Stimulated activated CD8-positive, alpha-beta memory T cell treated with anti-CD3 and anti-CD28 coated beads, Interleukin-7, amount 100 ng/mL, for 1 hour (primary cell): ENCODE measurements at places on chromosomes 2 and 18.

DNA sequence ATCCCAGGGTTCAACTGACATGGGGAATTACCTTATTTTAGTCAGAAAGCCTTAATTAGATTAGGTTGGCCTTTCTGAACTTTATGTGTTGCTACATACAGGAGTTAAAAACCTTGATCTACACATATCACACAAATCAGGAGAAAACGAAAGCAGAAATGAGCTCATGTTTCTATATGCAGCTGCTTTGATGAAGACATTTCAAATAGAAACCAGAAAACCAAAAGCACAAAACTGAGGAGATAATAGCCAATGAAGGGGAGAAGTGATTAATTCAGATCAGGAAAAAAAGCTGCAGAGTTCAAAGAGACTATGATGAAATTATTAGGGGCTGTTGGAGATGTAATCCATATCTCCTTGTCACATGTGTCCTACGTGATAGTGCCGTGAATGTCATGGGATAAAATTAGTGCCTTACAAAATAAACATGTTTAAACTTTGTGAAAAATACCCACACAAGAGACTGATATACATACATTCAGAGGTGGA lies 255.0 kb downstream of the CAMKMT start:
- DNase-seq, result no peak

- DNase-seq, result no peak
Measured at GRCh38 chr2:150267651-150268415, 219.6 kb downstream of the RND3 start.

DNA sequence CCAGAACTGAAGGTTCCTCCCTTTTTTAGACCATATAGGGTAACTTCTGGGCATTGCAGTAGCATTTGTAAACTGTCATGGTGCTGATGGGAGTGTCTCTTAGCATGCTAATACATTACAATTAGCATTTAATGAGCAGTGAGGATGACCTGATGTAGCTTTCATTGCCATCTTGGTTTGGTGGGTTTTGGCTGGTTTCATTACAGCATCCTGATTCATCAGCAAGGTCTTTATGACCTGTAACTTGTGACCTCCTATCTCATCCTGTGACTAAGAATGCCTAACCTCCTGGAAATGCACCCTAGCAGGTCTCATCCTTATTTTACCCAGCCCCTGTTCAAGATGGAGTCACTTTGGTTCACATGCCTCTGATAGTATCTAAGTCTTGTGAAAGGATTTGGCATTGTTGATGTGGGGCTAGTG lies 159.0 kb downstream of the TMX3 start:
- no peak for DNase-seq

DNA sequence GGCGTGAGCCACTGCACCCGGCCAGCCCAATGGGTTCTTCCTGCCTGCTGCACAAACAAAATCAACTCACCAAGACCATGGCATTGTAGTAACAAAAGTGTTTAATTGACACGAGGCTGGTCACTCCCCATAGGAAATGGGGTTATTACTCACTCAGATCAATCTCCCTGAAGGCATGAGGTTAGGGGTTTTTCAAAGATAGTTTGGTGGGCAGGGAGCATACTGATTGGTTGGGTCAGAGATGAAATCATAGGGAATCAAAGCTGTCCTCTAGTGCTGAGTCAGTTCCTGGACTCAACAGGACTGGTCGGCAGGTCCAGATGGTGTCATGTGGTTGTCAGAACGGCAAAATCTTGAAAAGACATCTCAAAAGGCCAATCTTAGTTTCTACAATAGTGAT lies 122.1 kb downstream of the TMEM17 start:
- no peak for DNase-seq

DNA sequence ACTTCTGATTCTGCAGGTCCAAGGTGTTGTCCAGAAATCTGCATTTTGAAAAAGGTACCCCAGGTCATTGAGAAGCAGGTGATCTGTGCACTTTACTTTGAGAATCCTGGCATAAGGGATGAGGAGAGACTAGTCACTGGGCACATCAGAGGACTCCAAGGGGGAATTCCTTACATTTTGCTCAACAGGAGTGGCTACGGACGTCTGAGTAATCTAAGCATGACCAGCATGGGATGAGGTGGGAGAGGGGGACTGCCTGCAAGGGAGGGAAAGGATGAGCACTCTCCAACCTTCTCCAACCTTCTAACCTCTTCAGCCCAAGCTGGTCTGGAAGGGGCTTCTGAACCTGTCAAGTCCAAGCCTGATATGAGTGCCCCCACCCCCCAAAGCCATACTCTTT lies 55.5 kb downstream of the MARCHF4 start:
- DNase-seq, result no peak

- no peak for DNase-seq
Measured at GRCh38 chr2:144501627-144502026, 18.3 kb downstream of the ZEB2 start.

DNA sequence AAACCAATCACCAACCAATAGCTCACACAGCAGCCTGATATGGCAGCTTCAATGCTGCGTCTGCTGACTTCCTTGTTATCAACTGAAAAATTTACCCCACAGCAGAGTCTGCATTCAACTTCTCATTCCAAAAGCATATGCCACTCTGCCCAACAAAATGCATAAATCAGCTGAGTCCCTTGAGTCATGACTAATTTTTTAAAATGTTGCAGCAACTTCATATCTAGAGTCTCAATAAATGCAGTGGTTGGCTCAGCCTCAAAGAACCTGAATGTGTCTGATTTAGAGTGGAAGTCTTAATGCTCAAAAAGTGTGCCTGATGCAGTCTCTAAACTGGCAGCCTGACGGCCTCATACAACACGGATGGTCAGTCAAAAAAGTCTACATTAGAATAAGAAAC lies 46.5 kb downstream of the FARSB start:
- no peak for DNase-seq

GRCh38 chr2:2520401-2520811 lies 189.3 kb upstream of the MYT1L start:
- no peak for DNase-seq

DNA sequence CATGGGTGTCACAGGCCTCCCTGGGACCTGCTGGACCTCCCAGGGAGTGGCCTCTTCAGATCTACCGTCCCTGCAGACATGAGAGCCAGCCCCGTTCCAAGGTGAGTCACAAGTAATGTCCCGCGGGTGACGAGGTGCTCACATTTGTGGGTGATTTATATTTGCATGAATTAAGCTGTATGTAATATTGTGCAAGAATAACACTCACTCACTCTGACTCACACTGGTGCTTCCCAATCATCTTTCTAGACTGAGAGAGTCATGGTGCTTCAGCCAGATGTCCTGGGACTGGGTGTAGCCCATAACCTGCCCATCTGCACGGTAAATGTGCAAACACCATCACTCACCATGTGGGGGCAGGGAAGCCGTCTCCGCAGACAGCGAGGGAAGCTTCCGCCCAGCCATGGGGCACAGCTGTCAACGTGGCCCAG lies 347.5 kb upstream of the SALL3 start:
- no peak for DNase-seq

GRCh38 chr18:76005632-76006208 lies 489.3 kb downstream of the ZNF516 start:
- DNase-seq, result no peak

DNA sequence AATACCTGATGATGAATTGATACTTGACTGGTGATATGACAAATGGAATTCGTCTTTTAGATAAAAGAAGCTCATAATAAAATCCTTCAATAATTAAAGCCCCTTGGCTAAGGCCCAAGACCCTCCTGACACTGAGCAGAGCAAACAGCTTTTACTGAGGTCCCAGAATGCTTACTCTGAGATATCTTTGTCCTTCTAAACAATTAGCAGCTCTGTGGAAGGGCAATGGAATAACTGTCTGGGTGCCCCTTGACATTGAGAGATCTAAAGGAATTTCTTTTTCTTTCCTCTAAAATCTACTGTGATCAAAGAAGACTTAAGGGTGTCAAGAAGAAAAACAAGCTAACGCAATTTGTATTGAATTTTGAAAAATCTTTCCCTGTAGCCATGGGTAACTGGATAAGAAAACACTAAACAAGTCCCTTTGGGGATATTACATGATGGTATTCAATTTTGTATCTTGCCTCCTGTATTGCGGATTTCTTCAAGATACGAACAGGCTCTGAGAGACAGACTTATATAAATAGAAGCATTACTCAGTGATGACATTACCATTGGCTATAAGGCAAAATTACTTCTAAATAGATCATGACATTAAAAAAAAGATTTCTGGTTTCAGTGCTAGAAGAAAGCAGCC lies 128.8 kb downstream of the MREG start:
- DNase-seq, result no peak

- DNase-seq, result no peak
Measured at GRCh38 chr18:64127172-64127571, 21.7 kb downstream of the LINC00305 start.

DNA sequence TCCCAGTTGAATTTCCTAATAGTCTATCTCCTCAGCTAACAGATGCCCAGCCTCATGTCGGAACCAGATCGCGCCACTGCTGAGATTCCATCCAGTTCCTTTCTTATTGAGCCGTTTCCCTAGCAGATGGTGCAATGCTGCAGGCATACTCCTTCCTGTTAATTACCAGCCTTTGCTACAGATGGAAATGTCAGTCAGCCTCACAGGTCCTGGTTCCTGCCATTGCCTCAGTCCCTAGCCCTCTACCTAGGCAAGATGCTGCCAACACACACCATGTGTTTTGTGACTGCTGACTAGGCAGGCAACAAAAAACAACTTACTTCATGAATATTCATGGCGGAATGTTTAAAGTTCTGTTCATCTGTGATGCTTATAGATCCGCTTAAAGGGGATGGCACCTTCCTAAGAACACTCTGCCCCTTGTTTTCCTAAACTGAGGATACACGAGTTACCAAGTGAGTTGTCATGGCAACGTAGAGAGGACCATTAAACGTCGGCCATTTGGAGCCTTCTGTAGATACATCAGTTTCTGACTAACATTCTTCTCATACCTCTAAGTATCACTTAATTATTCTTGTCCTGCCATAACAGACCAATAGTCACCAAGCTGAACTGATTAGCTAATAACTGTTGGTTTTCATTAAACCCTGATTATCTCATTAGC lies 749.5 kb downstream of the RNF144A start:
- no peak for DNase-seq

- DNase-seq, result no peak
Measured at GRCh38 chr18:51751901-51752300, 554.4 kb upstream of the MEX3C start.

DNA sequence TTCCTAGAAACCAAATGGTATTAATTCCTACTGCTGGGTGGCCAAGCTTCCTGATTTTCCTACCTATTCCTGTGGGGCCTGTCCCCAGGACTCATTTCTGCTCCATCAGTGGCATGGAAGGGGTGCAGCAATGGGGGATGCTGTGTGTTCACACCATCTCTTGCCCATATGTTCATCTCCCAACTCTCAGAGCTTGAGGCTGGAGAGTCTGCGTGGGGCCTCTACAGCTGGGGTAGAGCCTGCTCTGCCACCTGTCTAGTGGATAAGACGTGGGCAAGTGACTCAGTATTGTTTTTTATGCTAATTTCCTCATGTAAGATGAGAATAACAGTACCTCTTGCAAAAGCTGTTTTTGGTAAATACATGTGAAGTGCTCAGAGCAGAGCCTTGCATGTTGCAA lies 149.8 kb downstream of the ACTR3 start:
- no peak for DNase-seq

DNA sequence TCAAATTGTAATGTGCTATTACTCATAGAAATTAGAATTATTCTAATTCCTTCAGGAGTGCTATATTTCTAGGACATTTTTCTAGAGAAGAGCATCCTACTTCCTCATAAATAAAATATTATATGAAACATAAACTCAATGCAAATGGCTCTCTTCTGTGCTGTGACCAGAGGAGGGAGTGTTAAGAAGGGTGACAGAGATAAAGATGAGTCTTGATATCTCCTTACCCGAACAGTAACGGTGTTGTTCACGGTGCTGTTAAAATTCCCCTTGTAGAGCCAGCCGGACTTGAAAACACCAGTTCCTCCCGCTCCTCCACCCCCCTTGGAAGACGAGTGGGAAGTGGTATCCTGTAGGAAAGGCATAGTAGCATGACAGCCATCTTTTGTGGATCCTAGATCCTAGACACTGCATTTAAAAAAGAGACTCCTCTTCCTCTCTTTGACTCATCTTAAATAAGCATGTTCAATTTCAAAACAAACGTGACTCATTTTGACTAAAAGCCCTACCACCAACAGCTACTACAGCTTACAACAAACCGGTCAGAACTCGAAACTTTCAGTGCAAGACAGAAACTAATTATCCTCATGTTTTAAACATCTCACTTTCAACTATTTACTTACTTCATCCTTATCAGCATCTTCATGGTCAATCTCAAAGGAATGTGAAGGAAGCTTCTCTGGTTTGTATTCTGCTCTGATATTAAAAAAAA lies 156.3 kb downstream of the DOCK10 start:
- no peak for DNase-seq

DNA sequence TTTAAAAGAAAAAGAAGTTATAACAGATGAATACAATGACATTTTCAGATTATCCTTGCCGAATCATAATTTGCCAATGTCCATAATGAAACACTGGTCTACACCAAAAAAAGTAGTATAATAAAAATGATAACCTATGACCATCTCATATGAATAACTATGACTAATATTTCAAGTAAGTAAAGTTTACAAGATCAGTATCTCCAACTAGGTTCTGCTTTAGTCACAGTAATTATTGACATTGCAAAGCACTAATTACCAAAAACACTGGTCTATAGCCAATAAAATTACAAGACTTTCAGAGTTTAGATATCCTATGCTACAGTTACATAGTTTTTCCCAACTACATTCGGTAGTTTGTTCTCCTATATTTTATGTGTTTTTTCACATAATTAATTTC lies 136.7 kb downstream of the MEMO1 start:
- DNase-seq, result no peak

DNA sequence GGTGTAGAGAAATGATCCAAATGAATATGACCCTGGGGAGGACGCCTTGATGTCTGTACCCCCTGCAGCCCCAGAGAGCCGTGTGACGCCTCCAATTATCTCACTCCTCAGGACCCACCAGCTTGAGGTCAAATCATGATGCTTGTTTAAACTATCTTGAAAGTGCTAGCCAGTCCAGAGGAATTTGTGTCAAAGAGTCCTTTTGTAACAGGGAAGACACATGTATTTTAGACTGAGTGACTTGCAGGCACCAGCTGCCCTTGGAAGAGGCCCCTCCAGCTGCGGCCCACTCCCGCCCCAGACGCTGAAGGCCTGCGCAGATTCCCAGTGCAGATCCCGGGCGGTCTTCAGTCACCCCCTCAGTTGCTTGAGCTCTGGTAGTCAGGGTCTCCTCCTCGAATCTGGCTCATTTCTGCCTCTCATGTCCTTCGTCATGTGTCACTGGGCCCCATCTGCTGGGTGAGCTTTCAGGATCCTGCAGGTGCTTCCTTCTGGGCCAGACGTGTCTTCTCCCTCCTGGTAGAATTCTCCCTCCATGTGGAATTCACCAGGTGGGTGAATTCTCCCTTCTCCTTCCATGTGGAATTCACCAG lies 77.4 kb downstream of the RNF144A start:
- no peak for DNase-seq

DNA sequence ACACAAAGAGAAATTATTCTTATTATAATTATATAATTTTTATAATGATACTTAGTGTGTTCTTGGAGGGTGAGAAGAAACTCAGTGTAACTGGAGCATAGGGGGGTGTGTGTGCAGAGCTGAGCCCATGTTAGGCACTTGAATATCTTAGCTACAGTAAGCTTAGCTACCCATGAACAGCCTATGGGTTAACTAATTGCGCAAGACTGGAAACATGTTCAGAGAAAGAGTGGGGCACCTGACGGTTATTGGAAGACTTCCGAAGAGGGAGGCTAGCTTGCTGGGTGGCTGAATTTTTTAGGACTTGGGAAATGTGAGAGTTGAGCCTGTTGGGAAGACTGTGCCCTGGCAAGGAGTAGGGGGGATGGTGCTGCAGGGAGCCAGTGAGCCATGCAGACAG lies 229.2 kb downstream of the SLC4A3 start:
- no peak for DNase-seq
